DMS 273 treated with DMSO at 0.1 percent for 48 hours (cell line): ENCODE measurements at places on chromosomes 2 and 18.

DNA sequence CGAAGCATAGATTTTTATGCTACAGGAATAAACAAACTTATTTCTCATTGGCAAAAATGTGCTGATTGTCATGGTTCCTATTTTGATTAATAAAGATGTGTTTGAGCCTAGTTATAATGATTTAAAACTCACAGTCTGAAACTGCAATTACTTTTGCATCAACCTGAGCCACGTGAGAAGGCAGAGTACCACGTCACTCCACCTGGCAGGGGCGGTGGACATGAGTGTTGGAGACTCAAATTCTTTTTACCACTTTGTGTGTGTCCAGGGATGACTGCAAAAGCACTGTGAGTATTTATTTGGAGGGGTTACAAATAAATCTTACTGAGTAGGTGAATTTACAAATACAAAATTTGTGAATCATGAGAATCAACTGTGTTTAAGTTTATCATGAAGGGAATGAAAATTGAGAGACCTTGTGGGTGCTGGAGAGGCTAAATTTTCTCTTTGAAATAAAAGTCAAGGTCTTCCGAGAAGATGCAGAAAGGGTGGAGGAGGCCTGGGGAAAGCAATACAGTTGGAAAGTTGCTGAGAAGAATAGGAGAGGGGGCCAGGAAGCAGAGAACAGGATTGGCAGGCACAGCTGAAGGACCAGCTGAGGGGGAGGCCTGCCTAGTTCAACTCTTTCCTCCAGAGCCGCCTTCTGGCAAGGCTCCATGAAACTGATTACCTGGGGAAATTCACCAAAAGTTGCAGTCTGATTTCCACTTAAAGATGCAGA lies 316.4 kb downstream of the MYCN start:
- DNase-seq, result no peak

GRCh38 chr2:160328811-160329527 lies 128.9 kb upstream of the ITGB6 start:
- no peak for DNase-seq

GRCh38 chr2:86081724-86082123 lies 24.0 kb downstream of the POLR1A start:
- DNase-seq, result no peak

GRCh38 chr2:225022188-225022587 lies 20.1 kb downstream of the DOCK10 start:
- DNase-seq, result no peak

DNA sequence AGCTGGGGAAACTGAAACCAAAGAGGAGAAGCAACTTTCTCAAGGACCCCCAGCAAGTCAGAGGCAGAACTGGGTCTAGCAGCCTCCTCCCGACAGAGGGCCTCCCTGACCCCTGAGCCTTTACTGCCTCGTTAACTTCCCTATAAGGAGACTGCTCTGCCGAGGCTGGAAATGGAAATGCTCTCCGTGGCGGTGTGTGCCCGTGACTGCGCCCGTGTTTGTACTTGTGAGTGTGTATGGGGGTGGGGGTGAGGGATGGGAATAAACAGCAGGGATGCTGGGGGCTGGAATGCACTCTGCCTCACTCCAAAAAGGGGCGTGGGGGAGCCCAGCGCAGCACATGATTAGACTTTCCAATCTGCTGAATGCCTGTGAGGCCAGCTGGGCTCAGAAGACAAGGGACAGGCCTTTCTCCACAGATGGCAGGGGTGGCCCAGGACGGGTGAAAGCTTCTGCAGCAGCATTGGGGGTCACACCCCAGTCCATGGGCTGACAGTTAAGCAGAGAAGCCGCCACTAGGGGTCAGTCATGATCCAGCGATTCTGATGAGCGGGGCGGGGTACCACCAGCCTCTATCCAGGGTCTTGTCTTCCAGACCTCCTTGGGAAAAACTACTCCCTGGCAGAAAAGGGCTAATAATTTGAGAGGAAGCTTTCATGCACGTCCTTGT lies 26.8 kb downstream of the MPHOSPH10 start:
- DNase-seq, result no peak

DNA sequence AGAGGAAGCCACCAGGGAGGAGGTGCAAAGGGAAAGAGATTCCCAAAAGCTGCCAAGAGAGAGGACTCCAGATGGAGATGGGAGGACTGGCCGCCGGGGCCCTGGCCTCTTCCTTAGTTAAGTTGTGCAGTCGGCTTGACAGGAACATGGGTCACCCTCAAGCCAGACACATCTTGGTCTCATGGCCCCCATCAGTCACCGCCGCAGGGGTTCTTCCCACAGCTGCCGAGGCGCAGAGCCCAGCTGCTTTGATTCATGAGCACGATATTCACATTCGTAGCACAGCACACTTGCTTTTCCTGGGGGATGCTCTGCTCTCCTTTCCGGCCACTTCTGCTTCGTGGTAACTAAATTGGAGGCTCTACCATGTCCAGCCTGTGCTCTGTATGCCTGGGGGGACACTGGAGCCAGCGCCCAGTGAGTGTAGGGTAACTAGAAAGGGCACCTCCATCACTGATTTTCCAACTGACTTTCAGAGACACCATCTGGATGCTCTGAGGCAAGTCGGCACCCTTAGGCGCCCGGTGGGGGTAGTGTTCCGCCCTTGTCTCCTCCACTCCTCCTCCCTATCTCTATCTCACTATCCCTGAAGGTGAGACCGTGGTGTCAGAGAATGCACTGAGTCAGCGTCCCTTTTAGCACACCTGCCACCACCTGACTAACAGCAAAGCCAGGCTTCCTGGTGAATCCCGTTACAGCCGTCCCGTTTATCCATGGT lies 13.3 kb downstream of the TWIST2 start:
- no peak for DNase-seq

GRCh38 chr18:49731860-49732311 lies 81.4 kb downstream of the ACAA2 start:
- no peak for DNase-seq

DNA sequence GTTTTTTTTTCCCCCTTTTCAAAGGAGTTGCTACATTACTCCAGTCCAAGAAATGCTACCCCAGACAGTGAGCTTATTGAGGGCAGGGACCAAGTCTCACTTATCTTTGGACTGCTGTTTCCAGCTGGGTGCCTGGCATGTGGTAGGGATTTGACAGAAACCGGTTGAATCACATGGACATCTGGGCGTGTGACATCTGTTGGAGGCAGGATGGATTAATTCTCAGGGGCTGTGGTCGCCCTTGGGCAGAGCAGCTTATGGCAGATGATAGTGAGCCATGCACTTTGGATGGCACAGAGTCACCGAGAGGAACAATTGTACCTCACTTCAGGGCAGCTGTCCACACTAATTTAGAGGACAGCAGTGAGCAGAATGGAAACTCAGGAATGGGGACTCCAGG lies 254.6 kb upstream of the ID2 start:
- DNase-seq, result no peak

DNA sequence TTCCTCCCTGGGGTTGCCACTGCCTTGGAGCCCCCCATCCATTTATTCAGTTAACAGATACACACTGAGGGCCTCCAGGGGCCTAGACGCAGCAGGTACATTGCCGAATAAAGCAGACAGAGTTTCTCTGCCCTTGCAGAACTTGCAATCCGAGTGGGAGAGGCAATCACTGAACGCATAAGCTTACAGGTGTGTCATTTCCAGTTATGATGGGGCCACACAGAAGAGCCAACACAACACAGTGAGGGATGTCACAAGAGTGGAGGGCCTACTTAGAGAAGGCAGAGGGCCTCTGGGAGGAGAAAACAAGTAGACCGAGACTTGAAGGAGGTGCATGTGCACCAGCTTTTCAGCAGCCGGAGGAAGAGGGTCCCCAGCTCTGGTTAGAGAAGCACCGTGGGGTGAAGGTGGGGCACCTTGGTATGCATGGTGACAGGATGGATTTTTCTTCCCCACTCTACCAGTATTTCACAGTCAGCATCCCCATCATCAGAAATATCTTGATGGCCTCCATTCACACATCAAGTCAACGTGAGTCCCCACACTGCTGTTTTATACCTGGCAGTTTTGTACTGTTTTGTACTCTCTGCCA lies 150.9 kb downstream of the SMAD7 start:
- no peak for DNase-seq

DNA sequence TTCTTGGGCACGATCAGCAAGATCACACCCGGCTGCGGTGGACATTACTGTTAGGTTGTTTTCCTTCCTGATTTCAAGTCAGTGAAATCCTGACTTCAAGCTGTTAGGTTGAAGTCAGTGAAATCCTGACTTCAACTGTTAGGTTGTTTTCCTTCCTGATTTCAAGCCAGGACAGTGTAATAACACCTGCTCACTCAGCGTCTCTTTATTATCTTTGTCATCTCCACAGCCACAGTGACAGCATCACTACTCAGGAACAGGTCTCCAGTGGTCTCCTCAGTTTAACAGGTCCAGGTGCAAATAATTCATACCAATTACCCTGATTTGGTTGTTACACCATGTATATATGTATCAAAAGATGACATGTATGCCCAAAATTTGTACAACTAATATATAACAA lies 208.1 kb upstream of the REG3G start:
- DNase-seq, result no peak

- no peak for DNase-seq
Observed at GRCh38 chr2:84515788-84516187, 510 bp upstream of the DNAH6 start.

DNA sequence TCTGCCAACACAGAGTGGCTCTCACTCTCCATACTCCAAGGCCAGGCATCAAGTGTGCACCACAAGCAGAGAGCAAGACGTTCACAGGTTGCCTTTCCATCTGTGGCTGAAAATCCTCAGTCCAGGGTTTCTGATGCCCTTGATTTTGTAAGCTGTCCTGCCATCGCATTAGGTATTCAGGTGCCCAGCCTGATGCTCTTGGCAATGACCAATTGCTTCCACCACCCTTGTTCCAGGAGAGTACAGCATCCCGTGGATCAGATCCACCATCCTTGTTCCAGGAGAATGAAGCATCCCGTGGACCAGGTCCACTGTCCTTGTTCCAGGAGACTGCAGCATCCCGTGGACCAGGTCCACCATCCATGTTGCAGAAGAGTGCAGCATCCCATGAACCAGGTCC lies 133.4 kb upstream of the GPC1 start:
- no peak for DNase-seq

GRCh38 chr2:176270100-176270750 lies 983 bp downstream of the MTX2 start:
- DNase-seq, result no peak

DNA sequence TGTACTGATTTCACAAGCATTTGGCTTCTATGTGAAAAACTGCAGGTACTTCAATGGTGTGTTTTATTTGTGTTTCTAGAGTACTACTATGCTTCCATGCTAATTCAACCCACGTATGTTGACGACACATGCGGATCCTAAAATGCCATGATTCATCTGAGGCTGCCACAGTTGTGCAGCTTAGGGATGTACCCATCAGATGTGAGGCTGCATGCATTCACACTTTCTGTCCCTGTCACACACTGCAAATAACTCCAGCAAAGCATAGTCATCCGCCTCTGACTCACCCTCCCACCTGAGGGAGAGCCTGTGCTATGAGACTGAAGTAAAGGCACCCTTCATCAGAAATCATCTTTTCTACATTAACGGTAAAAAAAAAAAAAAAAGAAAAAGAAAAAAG lies 22.1 kb upstream of the SERTAD2 start:
- DNase-seq, result no peak

- no peak for DNase-seq
Observed at GRCh38 chr2:941871-942270, 8.8 kb upstream of the SNTG2 start.

GRCh38 chr18:78049281-78049680 lies 799.6 kb downstream of the GALR1 start:
- DNase-seq, result no peak

GRCh38 chr2:151262629-151263028 lies 966 bp upstream of the RBM43 start:
- no peak for DNase-seq
